Lung (tissue), 17 donors: ENCODE measurements at places on chromosomes 16 and 17. TPM values are rescaled to one million over a fixed set of nuclear protein-coding genes. Genes with fewer than 3 reads are reported as not detected.
A peak's percentile ranks its signal among the peaks of the same experiment; 100 is the strongest.

HOXB3 gene
- 21.1 TPM for total RNA-seq

LPO gene
- 0.15 TPM for total RNA-seq

CXCL16 gene
- 139 TPM for total RNA-seq

PSKH1 gene
- 11.8 TPM for total RNA-seq

DNA sequence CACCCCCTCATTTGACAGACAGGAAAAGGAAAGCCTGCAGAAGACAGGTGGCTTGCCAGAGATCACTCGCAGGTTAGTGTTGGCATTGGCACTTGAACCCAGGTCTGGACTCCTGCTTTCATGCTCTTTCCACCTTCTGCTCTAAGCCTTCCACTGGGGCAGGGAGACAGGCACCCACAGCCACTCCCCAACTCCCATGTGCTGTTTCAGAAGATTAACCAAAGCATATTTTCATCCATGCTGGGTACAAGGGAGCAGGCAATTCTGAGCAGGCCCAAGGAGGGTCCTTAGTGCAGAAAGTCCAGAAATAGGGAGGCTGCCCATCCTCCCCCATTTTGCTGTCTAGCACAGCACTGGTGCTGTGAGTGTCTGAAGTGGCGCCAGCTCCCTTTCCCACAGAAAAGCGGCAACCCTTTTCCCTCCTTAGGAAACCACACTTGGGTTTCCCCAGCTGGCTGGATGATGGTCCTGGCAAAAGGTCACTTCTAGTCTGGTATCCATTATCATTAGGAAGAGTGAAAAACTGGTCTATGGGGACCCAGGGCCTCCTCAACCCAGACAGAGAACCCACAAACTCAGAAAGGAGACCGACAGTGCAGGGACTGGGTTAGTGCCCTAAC is 2.0 kb upstream of the CAVIN1 start:
- no peak for DNase-seq
- H3K27ac ChIP-seq, result no peak overlapping the region
- no peak overlapping the region for H3K4me3 ChIP-seq
- H3K4me1 ChIP-seq, result peaks cover 2% of the 10 kb centered on the region
- no peaks in the 10 kb centered on the region for H3K36me3 ChIP-seq
- H3K27me3 ChIP-seq, result no peaks in the 10 kb centered on the region

DNA sequence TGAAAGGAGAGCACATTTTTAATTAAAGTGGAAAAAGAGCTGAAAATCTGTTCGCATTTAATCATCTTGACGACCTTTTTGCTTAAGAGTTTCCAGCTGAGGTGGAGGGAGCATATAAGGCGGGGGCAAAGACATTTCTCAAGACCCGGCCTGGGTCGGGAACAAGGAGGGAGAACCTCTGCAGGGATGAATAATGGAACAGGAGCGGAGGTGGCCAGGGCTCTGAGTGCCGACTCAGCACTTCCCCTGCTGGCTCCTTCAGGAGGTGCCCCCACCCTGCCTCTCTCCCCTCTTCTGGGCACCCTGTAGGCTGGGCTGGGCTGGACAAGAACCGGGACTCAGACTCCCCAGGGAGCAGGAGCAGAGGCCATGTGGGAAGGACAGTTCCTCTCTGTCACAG is 7.9 kb upstream of the NGFR start:
- H3K27me3 ChIP-seq, result no peaks in the 10 kb centered on the region
- H3K4me1 ChIP-seq, result no peaks in the 10 kb centered on the region
- no peak for DNase-seq
- no peaks in the 10 kb centered on the region for H3K36me3 ChIP-seq
- no peak overlapping the region for H3K27ac ChIP-seq
- no peak overlapping the region for H3K4me3 ChIP-seq

DNA sequence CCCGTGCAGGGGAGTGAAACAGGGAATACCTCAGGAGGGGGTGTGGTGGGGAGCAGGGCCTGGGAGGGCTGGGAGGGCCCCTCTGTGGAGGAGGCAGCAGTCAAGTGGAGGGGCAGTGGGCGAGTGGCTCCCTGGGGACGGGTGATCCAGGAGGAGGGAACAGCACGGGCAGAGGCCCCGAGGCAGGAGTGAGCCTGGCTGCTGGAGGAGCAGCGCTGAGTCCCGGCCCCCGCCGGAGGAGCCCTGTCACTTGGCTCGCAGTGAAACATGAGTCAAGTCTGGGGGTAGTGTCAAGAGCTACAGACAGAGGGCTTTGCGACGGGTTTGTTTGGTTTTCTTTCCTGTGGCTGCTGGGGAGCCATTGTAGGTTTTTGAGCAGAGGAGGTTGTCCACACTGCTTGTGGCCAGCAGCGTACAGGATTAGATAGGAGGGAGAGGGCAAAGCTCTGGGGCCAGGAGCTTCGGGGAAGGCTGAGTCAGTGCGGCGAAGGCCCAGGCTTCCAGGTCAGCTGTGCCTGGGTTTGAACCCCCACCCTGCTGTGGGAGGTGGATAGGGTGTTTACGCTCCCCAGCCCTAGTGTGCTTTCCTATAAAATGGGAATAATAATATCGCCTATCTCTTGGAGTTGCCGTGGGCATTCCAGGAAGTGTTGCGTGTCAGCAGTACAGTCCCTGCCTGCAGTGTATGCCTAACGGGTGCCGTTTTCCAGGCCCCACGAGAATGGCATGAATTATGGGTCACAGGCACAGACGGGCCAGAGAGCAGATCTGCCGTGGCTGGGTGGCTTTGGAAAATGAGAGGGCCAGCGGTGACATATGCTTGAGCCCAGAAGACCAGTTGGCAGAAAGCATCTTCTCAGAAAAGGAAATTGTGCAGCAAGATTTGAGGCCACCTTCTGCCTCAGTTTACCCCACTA is 115.9 kb upstream of the CIBAR2 start:
- no peak overlapping the region for H3K4me3 ChIP-seq
- H3K27me3 ChIP-seq, result no peaks in the 10 kb centered on the region
- no peaks in the 10 kb centered on the region for H3K36me3 ChIP-seq
- peaks cover 61% of the 10 kb centered on the region for H3K4me1 ChIP-seq
- no peak overlapping the region for H3K27ac ChIP-seq
- peak; percentile 63 for DNase-seq

- H3K36me3 ChIP-seq, result no peaks in the 10 kb centered on the region
- H3K4me3 ChIP-seq, result peak overlapping the region; percentile 92
- peak; percentile 66 for DNase-seq
- H3K27ac ChIP-seq, result peak overlapping the region; percentile 93
- H3K4me1 ChIP-seq, result peaks cover 4% of the 10 kb centered on the region
Measured at GRCh38 chr16:23148513-23149266, 562 bp downstream of the USP31 start.

DNA sequence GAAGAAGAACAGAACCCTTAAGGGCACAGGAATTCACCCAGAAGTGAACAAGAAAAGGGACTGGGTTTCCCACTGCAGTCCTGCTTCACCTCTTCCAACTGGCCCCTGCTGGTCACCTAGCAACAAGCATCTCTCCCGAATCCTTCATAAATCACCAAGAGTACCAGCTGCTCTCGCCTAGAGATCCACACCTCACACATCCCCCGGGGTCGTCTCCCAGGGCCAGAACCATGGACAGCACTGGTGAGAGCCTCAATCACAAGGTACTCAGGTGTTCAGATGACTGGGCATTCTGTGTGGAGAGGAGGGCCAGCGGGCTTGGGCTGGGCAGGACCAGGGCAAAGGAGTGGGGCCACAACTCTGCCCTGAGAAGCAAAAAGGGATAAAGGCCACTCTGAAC is 65.9 kb downstream of the CCT6B start:
- no peaks in the 10 kb centered on the region for H3K36me3 ChIP-seq
- H3K4me1 ChIP-seq, result no peaks in the 10 kb centered on the region
- H3K4me3 ChIP-seq, result no peak overlapping the region
- no peaks in the 10 kb centered on the region for H3K27me3 ChIP-seq
- no peak for DNase-seq

DNA sequence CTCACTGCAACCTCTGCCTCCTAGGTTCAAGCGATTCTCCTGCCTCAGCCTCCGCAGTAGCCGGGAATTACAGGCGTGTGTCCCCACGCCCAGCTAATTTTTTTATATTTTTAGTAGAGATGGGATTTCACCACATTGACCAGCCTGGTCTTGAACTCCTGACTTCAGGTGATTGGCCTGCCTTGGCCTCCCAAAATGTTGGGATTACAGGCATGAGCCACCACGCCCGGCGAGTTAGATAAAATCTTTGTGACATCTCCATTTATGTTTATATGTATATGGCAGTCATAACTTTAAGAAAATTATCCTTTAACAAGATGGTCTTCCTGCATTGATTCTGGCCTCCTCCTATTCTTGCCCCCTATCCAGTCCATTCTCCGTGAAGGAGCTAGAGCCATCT is 24.0 kb downstream of the CCDC42 start:
- H3K36me3 ChIP-seq, result no peaks in the 10 kb centered on the region
- H3K27me3 ChIP-seq, result no peaks in the 10 kb centered on the region
- H3K27ac ChIP-seq, result no peak overlapping the region
- DNase-seq, result no peak
- H3K4me1 ChIP-seq, result peaks cover 3% of the 10 kb centered on the region
- H3K4me3 ChIP-seq, result no peak overlapping the region

DNA sequence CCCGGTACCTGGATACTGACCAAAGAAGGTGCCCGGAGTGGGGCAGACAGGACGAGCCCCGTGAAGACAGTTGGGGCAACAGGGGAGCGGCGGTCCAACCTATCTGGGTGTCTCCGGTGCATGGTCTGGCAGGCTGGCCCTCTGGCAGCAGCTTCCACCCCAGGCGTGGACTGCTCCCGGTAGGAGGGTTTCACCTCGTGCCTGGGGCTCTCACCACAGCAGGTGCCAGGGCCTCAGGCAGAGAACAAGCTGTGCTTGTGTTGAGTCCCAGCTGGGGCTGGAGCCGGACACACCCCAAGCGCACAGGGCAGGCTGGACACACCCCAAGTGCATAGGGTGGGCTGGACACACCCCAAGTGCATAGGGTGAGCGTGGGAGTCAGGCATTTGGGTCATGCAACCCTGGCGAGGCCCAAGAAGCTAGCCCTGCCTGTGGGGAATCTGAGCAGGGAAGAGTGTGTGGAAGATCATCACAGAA is 1.5 kb upstream of the FBXL16 start:
- no peaks in the 10 kb centered on the region for H3K36me3 ChIP-seq
- H3K27ac ChIP-seq, result no peak overlapping the region
- no peaks in the 10 kb centered on the region for H3K4me1 ChIP-seq
- H3K27me3 ChIP-seq, result peaks cover 11% of the 10 kb centered on the region
- DNase-seq, result no peak

DNA sequence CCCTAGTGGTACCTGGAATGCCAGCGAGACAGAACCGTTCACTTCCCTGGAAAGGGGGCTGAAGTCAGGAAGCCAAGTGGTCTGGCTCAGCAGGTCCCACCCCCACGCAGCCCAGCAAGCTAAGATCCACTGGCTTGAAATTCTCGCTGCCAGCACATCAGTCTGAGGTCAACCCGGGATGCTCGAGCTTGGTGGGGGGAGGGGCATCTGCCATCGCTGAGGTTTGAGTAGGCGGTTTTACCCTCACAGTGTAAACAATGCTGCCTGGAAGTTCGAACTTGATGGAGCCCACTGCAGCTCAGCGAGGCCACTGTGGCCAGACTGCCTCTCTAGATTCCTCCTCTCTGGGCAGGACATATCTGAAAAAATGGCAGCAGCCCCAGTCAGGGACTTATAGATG is 464.7 kb upstream of the TOM1L1 start:
- H3K4me3 ChIP-seq, result no peak overlapping the region
- no peak for DNase-seq
- H3K27ac ChIP-seq, result no peak overlapping the region
- no peaks in the 10 kb centered on the region for H3K36me3 ChIP-seq
- H3K27me3 ChIP-seq, result no peaks in the 10 kb centered on the region

GRCh38 chr16:2323701-2324100 is 16.8 kb downstream of the ABCA3 start:
- no peak overlapping the region for H3K27ac ChIP-seq
- no peaks in the 10 kb centered on the region for H3K27me3 ChIP-seq
- no peak for DNase-seq
- H3K36me3 ChIP-seq, result peaks cover 30% of the 10 kb centered on the region
- H3K4me1 ChIP-seq, result no peaks in the 10 kb centered on the region
- no peak overlapping the region for H3K4me3 ChIP-seq

GRCh38 chr17:4665027-4665426 is 23.5 kb upstream of the ALOX15 start:
- H3K36me3 ChIP-seq, result no peaks in the 10 kb centered on the region
- no peak for DNase-seq
- no peaks in the 10 kb centered on the region for H3K27me3 ChIP-seq
- H3K4me1 ChIP-seq, result no peaks in the 10 kb centered on the region
- no peak overlapping the region for H3K4me3 ChIP-seq

DNA sequence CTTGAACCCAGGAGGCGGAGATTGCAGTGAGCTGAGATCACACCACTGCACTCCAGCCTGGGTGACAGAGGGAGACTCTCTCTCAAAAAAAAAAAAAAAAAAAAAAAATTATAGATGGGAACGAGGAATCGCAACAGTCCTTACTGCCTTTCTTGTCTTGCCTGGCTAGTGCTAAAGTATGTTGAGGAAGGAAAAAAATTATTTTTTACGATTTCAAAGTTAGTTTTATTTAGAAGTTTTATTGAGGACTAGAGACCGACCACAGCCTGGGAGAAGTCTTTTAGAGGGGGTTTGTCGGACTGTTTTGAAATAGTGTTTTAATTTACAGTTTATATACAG is 15.8 kb upstream of the DNAH17 start:
- H3K36me3 ChIP-seq, result no peaks in the 10 kb centered on the region
- DNase-seq, result no peak
- no peaks in the 10 kb centered on the region for H3K27me3 ChIP-seq
- no peaks in the 10 kb centered on the region for H3K4me1 ChIP-seq

GRCh38 chr17:63436523-63437110 is 9.5 kb downstream of the CYB561 start:
- peak overlapping the region; percentile 2 for H3K27ac ChIP-seq
- no peaks in the 10 kb centered on the region for H3K36me3 ChIP-seq
- no peak for DNase-seq
- H3K27me3 ChIP-seq, result peaks cover 2% of the 10 kb centered on the region

DNA sequence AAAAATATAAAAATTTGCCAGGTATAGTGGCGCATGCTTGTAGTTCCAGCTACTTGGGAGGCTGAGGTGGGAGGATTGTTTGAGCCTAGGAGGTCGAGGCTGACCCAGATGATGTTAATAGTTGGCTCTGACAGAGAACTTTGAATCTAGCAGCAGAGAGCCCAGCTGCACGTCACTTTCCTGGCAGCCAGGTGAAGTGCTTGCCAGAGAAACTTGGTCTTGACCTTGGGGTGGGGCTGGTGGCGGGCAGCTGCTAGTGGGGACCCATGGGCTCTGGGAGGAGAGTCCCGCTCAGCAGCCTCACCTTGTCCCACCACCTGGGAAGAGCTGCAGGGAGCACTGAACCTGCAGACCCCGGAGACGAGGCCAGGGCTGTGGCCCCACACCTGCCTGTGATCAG is 3.1 kb upstream of the C16orf74 start:
- H3K4me1 ChIP-seq, result peaks cover 3% of the 10 kb centered on the region
- H3K27ac ChIP-seq, result no peak overlapping the region
- no peaks in the 10 kb centered on the region for H3K36me3 ChIP-seq

- peaks cover 3% of the 10 kb centered on the region for H3K36me3 ChIP-seq
- H3K4me1 ChIP-seq, result peaks cover 35% of the 10 kb centered on the region
- no peaks in the 10 kb centered on the region for H3K27me3 ChIP-seq
- DNase-seq, result peak; percentile 34
Measured at GRCh38 chr17:59783221-59784047, 76.0 kb downstream of the VMP1 start.

- H3K27me3 ChIP-seq, result no peaks in the 10 kb centered on the region
- H3K27ac ChIP-seq, result no peak overlapping the region
- no peak for DNase-seq
- H3K36me3 ChIP-seq, result no peaks in the 10 kb centered on the region
- no peaks in the 10 kb centered on the region for H3K4me1 ChIP-seq
Measured at GRCh38 chr17:60916043-60916442, 238.4 kb downstream of the BCAS3 start.
